ENCODE measurements at places on chromosomes 4 and X. TPM values are rescaled to one million over a fixed set of nuclear protein-coding genes. Genes with fewer than 3 reads are reported as not detected.
A peak's percentile ranks its signal among the peaks of the same experiment; 100 is the strongest.

DNA sequence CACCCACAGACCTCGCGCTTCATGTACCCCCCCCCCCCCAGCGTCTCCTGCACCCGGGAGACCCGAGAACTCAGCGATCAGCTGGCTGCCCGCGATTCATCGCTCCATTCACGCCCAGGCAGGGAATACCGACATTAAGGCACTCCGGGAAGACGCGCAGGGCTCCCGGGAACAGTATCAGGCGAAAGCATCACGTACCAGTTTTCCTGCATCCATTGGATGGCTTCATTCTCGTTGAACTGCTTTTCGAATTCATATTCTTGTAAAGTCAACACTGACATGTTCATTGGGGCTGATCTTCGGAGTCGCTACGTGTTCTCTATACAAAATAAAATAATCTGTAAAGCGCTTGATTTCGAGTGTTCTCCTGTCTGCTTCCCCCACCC is 373 bp downstream of the ELOVL6 start:
- DNase-seq, result no peak

DNA sequence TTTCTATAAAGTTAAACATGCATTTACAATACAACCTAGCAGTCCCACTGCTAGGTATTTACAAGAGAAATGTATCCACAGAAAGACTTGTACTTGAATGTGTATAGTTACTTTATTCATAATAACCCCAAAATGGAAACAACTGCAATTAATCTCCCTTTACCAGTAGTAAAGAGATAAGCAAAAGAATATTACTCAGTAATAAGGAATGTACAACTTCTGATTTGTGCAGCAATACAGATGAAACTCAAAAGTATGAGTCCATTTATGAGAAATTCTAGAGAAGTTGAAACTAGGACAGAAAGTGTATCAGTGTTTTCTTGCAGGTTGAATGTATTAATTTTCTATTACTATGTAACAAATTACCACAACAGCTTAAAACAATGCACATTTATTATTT is 15.2 kb downstream of the USP53 start:
- no peak for DNase-seq

GRCh38 chrX:51956441-51956840 is 63.0 kb downstream of the MAGED1 start:
- no peak for DNase-seq

GRCh38 chrX:129650821-129651510 is 3.8 kb downstream of the APLN start:
- no peak for DNase-seq

DNA sequence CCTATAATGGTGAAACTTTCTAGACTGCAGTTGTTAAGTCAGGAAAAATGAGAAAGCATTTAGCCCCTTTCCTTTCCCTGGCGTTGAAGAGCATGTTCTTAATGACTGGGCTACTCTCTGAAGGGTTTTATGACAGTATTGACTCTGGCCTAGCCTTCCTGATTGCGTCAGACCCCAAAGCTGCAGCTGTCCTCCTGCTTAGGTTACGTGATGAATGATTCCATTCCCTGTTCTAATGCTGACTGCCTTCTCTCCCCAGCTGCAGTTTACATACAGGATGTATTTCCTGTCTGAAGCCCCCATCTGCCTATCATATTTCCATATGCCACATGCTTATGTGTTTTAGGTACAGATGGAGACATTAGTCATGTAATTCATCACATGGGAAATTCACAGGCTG is 105.8 kb upstream of the EGFL6 start:
- peak; percentile 53 for DNase-seq

Gene TKTL1
- 0.28 TPM for polyA plus RNA-seq

- no peak for DNase-seq
These were observed 105.5 kb downstream of the PACRGL start for GRCh38 chr4:20805716-20806115.

- no peak for DNase-seq
These were observed 1138.7 kb upstream of the PCDH7 start for GRCh38 chr4:29581457-29581856.

DNA sequence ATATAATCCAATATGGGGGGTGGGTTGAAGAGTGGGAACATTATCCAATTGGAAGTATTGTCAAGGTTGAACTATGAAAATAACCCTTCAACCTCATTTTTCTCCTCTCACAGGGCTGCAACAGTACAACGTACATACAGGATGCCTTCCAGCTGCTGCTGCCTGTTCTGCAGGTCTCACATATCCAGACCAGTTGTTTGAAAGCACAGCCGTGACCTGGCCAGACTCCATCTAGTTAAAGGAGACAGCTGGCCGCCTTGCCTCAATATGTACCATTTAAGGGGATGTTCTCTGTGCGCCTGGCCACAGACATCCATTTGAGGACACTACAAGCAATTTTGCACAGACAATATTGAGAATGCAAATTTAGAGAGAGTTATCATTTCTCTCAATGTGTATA is 75.7 kb downstream of the FAM114A1 start:
- DNase-seq, result peak; percentile 65

Gene UNC5C
- 44.7 TPM for polyA plus RNA-seq

Gene PFKFB1
- 0.73 TPM for polyA plus RNA-seq

Gene OTC
- not detected for polyA plus RNA-seq
